Activated T-helper 17 cell treated with anti-CD3 and anti-CD28 coated beads, Interleukin-2, amount 50 U/mL, for 72 hours (primary cell): ENCODE measurements at places on chromosomes 1 and 21.

DNA sequence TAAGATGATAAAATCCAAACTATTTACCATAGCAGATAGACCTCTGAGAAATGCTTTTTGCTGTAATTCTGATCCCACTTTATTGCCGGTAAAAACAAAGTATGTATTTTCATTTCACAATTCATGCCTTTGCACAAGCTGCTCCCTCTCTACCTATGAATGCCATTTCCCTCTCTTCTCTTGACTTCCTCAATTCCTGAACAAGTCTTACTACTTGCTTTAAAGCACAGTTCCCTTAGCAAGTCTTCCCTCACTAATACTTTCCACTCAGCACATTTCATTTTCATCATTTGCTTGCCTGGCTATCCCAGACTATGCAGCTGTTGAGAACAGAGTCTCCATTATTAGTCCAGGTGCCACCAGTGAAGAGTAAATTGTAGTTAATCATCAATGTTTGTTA, 13.8 kb downstream of the GPATCH2 start:
- ATAC-seq: no peak

DNA sequence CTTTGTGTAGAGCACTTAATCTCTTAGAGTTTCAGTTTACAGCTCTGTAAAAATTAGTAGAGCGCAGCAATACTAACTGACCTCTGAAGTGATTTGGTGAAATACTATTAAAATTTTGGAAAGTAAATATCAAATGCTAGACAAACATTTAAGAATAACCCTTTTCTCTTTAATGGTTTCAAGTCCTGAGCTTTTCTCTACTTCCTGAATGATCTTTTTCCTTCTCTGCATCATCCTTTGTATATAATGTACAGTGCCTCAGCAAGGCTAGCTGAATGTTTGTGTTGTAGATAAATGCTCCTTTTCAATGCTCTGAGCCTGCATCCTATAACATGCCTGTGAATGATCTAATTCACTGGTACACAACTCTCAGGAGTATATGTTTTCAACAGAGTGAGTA, 272.9 kb downstream of the ADGRL2 start:
- ATAC-seq: no peak

DNA sequence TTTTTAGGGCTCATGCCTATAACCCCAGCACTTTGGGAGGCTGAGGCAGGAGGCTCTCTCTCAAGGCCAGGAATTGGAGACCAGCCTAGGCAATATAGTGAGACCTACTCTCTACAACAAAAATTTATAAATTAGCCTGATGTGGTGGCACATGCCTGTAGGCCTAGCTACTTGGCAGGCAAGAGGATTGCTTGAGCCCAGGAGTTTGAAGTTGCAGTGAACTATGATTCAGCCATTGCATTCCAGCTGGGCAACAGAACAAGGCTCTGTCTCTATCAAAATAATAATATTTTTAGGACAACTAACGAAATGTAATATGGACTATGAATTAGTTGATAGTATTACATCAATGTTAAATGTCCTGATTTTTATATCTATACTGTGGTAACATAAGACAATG, 68.8 kb upstream of the ARID1A start:
- no peak for ATAC-seq

DNA sequence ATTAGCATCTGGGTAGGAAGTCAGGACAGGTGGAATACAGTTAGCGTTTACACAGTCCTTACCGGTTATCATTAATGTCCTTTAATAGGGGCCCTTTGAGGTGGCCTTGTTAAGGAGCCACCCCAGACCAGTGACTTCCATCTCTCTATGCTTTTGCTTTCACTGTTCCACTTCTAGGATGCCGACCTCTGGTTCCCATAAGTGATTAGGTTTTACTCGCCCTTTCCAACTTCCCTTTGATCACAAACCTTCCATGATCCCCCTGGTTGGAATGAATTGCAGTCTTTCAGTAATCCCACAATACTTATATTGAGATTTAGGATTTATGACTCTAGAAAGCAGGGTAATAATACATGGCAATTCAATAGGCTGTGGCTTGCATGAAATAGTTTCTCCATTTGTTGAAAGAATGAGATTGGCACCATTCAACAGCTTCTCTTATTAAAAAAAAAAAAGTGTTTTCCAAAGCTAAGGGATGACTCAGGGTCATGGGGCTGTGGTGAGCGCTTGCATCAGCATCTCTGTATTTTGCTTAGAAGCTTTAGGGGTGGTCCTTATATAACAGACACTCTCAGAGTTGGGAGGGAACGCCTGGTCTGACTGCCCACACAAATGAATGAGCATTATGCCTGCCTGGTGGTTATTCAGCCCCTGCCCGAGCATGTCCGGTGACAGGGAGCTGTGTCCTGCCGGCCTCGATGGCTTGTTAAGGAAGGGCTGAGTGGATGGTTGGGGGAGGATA, 110.5 kb downstream of the CNIH3 start:
- no peak for ATAC-seq

DNA sequence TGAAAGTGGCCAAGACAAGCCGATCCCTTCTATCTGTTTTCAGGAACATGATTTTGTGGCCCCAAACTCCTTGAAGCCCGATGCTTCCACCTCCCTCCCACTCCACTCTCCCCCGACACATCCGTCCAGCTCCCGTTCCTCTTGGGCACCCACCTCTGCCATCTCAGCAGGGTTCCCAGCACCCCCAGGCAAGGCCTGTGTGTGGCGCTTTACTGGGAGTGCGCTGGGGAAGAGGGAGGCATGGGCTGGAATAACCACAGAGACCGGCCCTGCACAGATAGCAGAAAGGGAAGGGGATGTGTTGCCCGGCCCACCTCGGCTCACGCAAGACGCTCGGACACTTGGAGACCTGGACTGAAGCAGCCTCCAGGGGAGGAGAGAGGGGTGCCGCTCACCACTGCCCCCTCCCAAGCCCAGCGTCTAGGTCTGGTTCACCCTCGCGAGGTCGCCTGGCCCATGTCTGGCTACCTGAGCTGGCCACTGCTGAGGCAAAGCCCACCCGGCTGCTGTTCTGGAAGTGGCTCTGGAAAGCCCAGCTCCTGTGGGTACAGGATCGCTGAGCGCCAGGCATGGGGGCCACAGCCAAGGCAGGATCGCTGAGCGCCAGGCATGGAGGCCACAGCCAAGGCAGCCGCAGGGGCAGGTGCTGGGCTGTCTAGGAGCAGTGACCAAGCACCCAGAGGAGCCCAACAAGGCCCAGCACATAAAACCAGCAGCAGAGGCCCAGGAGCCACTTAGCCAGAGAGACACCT, 23.8 kb upstream of the COL18A1 start:
- ATAC-seq: no peak

- no peak for ATAC-seq
Observed at GRCh38 chr1:45647248-45648021, 23.6 kb upstream of the CCDC17 start.

- ATAC-seq: no peak
Observed at GRCh38 chr1:16119926-16120325, 35.9 kb downstream of the EPHA2 start.

GRCh38 chr1:27491748-27492700, 2.1 kb upstream of the WASF2 start:
- ATAC-seq: no peak

GRCh38 chr1:150554086-150554452, 4.9 kb downstream of the ADAMTSL4 start:
- ATAC-seq: no peak

- no peak for ATAC-seq
Observed at GRCh38 chr1:158830904-158831507, at the start of gene MNDA. MNDA (plus strand) TSS chr1:158831351; CDS start chr1:158842154, 10,803 bp downstream.

DNA sequence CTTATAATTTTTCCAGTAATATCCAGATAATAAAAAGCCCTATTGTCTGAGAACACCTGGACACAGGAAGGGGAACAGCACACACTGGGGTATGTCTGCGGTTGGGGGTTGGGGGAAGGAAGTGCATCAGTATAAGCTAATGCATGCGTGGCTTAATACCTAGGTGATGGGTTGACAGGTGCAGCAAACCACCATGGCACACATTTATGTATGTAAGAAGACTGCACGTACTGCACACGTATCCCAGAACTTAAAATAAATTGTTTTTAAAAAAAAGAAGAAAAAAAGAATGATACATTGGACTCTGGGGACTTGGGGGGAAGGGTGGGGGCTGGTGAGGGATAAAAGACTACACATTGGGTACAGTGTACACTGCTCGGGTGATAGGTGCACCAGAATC, 144.9 kb upstream of the C1orf174 start:
- ATAC-seq: no peak

DNA sequence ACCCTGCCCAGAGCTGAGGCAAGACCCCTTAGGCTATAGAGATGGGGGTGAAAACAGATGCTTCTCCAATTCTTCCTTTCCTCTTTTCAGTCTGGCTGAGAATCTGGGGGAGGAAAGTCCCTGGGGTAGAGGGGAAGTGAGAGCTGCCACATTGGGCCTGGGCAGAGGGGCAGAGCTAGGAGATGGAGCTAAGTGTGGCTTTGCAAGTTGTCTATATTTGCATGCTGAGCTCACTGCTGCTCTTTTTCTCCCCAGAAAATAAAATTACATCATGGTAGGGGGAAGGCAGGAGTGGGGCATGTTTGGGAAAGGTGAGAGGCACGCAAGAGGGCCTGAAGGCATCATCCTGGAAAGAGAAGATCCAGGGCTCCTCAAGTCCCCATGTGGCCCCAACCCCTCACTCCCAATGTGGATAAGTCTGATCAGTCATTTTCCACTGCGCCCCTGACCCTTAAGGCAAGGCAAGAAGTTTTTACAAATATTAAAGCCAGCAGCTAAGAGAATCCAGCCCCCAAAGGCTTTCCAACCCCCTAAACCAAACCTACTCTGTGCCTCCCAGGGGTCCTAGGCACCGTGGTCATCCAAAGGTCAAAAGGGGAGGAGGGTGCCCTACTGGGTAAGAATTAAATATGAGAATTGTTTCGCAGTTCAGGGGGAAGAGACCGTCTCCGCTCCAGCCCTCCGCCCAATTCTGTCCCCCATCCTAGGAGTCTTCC, 500 bp upstream of the PEA15 start:
- peak; percentile 18 for ATAC-seq

DNA sequence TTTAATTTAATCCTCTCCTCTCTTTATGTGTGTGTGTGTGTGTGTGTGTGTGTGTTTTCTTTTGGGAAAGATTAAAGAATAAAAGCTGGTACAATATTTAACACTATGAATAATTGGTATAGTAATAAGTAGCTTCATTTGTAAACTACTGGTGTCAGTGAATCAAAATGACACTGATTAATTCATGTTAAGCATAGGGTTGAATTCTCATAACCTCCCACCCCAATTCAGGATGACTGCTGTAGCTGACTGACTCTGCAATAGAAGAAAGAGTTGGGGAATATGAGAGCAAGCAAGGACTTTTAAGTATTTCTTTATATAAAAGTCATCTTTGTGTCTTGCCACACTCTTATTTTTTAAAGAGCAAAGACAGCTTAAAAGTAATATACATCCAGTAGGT, 13.1 kb downstream of the SLC30A7 start:
- peak; percentile 85 for ATAC-seq

- peak; percentile 71 for ATAC-seq
Observed at GRCh38 chr1:175757381-175758015, 14.1 kb upstream of the TNR start.

DNA sequence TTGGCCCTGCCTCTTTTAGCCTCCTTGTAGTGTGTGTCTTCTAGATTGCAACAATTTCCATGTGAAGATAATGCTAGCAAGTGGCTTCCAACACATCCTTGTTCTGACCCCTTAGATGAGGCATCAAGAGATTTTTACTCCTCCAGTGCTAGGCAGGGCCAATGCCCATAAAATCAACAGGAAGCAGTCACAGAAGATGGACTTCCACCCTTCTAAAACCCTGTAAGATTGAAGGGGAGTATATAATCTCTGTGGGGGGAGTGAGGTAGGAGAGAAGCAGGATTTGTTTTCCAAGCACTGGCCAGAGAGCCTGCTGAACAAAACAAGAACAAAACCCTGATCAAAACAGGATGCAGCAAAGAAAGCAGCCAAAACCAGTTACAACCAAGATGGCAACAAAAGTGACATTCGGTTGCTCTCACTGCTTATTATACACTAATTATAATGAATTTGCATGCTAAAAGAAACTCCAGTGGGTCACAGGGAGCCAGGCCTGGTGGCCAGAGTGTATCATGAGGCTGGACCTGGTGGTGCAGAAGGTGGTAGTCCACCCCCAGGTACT, 12.1 kb downstream of the GON4L start:
- no peak for ATAC-seq

DNA sequence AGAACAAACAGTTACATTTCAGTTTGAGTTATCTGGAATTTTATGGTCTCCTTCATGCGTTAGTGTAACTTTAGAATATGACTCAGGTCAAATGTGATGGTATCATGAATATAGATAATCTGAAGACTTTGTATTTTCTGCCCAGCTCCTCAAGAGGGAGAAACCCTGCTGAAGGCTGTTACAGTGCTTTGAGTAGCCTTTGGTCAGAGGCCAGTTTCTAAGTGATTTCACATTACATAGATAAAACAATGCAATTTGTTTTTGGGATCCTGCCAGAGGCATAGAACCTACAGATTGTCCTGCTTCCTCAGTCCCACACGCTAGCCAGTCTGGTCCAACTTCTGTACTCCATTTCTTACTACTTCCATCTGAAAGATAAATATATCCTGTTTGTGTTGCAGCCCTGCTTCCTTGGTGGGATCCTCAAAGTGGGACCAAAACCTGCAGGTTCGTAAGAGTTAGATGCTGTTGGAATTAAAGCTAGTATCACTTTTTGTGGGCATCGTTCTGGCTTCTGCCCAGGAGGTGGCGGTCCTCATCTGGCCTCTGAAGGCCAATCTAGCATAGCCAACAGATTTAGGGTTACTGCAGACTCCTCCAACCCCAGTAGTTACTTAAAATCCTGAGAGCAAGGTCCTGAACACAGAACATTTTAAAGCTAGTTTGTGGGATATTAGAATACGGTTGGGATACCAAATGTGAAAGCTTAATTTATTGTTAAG, 645.8 kb upstream of the USP24 start:
- no peak for ATAC-seq

GRCh38 chr1:30901798-30902581, 6.6 kb downstream of the SDC3 start:
- no peak for ATAC-seq

- no peak for ATAC-seq
Observed at GRCh38 chr1:223199094-223199647, 56.1 kb upstream of the TLR5 start.

- ATAC-seq: no peak
Observed at GRCh38 chr1:223486932-223487886, 94.0 kb downstream of the CCDC185 start.

DNA sequence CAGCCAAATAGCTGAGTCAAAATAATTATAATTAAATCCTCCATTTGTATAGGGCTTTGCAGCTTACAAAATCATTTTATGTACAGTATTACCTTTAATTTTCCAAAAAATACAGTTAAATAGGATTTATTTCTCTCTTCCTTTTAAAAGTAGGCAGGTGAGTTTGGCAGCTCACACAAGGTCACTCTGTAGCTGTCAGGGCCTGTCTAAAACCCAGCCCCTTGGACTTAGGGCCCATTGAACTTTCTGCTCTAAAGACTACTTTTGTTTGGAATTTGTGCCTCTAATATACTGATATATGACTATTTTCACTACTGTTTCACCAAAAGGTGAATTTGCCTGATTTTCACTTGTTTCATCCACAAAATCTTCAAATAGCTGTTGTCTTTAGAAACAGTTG, 10.3 kb downstream of the ROR1 start:
- no peak for ATAC-seq
